NCI-H2081 treated with DMSO at 0.1 percent for 48 hours (cell line): ENCODE measurements at places on chromosomes 3 and 15.

GRCh38 chr15:77519540-77519939, 98.9 kb downstream of the HMG20A start:
- no peak for DNase-seq

DNA sequence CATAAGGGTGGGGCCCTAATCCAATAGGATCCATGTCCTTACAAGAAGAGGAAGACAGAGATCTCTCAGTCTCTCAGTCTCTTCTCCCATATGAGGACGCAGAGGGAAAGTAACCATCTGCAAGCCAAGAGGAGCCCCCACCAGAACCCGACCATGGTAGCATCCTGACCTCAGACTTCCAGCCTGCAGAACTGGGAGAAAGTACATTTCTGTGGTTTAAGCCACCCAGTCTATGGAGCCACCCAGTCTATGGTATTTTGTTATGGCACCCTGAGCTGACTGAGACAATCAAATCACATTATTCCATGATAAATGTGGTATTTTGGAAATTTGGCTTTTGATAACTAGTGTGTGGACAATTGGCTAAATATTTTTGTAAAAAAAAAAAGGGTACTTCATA, 101.5 kb upstream of the TMC3 start:
- no peak for DNase-seq

DNA sequence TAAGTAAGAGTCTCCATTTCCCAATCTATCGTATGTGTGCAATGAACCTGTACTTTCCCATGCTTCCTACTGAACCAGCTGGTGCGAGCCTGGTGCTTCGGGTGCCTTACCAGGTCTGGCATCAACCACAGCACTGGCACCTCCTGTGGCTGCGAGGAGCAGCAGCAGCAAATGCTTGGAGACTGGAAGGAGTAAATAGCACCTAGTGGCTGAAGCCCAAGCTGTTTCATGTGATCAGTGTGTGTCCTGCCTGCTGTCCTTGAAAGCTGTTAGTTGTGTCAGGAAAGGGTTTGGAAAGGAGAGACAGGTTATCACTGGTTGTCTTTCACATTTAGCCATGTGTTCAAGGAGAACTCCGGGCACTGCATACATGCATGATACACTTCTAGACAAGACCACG, 31.8 kb downstream of the PCOLCE2 start:
- DNase-seq, result no peak

DNA sequence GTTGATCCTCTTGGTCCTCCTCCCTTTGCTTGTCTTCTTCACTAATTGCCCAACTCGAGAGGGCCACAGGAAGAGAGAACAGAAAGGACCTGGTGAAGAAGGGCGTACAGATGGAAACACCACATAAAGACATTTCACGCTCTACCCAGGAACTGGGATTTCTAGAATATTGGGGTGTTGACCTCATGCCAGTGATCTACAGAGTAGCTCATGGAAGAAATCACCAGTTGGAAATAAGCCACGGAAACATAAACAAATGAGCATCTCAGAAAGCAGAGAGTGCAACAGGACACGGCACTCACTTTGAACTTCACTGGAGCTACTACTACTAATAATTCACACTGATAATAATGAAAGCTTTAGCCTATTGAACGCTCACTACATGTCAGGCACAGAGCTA, 84.6 kb upstream of the ARHGEF3 start:
- no peak for DNase-seq

GRCh38 chr3:122890720-122891220, 95.9 kb downstream of the SLC49A4 start:
- DNase-seq, result no peak

DNA sequence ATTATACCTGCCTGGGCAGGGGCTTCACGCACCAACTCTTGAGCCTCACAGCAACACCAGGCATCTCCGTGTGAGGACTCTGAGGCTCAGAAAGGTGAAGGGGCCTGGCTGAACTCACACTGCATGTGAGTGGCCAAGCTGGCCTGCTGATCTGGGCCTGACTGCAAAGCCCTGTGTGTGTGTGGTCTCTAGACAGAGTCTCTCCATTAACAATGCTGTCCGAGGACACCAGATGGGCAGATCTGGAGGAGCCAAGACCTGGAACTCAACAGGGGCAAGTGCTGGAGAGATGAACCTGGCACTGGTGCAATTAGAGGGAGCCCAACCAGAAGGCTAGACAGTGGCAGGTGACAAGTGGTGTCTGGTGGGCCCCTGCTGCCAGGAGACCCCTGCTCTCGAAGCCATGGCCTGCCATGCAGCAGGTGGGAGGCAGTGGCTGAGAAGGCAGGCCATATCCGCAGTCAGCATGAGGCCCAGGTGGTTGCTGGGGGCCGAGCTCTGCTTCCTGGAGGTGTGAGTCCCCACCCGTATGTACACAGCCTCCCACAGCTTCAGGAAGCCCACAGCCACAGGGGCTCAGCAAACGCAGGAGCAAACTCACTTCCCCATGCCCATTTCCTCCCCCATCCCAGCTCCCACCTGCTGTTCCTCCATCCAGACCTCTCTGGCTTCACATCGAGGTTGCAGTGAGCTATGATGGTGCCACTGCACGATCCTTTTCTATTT, 39.0 kb downstream of the CYP11A1 start:
- DNase-seq, result peak; percentile 71

GRCh38 chr3:117471831-117472230, 762.3 kb downstream of the TUSC7 start:
- DNase-seq, result no peak

DNA sequence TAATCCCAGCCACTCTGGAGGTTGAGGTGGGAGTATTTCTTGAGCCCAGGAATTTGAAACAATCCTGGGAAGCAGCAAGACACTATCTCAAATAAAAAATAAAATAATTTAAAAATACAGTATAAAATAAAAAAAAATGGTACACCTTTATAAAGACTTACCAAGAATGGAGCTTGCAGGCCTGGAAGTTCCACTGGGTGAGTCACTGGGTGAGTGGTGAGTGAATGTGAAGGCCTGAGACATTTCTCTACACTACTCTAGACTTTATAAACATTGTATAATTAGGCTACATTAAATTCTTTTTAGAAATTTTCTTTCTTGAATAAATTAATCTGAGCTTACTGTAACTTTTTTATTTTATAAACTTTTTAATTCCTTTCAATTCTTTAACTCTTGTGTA, 609.1 kb upstream of the BCHE start:
- no peak for DNase-seq

DNA sequence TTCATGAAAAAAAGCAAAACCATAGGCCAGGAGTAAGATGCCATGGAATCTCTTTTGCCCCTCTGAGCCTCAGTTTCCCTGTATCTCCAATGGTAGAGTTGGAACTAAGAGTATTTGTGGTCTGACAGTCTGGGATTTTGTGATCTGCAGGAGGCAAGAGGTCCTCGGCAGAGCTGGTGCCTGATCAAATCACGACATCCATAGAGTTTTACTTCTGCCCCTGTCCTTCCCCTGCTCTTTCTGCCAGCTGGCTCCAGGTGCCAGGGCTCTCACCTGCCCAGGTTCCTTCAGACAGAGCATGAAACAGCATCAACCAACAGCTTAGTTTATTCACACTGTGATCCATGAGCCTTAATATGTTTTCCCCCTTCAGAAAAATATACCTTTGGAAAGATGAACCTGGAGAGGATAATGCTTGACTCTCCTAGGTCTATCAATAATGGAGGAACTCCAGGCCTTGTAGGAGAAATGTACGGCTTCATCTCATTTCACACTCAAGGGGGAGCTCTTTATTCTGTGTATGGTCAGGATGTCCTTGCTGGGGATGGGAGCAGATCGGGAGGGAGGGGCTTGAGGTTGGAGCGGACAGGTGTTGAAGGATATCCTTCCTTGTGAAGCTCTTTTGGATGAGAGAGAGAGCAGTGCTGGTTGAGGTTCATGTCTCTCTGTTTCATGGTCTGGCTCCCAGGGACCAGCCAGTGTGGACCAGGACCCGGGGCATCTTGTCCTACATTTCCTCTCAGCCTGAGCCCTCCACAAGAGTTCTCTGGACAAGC, 309.9 kb downstream of the RPLP1 start:
- DNase-seq, result no peak

DNA sequence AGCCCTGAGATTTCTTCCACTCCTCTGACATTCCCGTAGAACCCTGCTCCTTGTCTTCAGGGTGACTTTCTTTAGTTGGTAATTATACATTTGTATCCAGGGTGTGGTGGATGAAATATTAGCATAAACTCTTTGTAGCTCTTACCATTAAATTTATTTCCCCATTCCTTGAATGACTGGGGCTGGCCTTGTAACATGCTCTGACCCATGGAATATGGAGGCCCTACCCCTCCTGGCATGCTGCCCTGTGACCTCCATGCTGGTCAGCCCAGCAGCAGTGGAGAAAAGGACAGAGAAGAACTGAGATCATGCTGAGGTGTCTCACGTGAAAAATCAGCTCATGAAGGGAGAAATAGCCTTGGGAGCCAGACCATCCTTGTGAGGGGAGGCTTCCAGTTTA, 96.1 kb upstream of the PROK2 start:
- DNase-seq, result no peak

DNA sequence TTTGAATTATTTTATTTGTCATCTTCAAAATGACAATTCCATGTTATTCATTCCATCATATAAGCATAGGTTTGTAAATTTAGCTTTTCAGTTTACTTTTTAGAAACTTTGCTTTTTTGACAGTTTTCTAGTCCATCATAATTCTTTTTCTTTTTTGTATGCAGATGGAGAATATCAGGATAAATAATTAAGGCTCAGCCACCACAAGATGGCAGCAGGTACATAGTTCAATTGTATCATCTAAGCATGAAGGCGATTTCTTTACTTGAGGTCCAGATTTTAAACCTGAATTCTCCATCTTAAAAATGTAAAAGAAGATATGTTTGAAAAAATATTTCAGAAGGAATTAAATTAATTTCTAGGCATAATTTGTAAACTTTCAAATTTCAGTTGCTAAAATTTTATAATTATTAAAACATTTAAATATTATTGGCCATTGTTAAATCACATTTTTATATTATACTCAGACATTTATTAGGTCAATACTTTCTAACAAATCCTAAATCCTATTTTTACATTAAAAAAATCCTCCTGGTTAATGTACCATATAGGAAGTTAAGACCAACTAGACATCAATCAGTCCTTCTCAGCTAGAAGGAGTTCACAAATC, 15.1 kb downstream of the PLSCR5 start:
- peak; percentile 50 for DNase-seq

GRCh38 chr15:63389902-63390670, 8.4 kb upstream of the CA12 start:
- DNase-seq, result peak; percentile 84

DNA sequence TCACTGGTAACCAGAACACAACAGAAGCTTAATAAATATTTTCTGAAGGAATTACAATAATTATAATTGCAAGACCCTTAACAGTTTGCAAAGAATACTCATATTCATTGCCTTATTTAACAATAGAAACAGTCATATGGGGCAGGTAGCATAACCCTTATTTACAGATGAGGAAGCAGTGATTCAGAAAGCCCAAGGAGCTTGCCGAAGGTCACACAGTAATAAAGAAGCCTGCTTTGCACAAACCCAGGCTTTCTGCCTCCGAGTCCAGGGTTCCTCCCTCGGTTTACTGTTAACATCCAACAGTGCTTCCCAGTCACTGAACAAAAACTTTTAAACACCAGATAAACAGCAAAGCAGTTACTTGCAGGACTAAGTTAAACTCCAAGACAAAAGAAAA, 35.3 kb downstream of the SRGAP3 start:
- no peak for DNase-seq

GRCh38 chr15:76803049-76803571, 102.0 kb downstream of the SCAPER start:
- DNase-seq, result no peak
